HFFc6 (cell line): ENCODE measurements at places on chromosomes 12 and 14.
A peak's percentile ranks its signal among the peaks of the same experiment; 100 is the strongest.

DNA sequence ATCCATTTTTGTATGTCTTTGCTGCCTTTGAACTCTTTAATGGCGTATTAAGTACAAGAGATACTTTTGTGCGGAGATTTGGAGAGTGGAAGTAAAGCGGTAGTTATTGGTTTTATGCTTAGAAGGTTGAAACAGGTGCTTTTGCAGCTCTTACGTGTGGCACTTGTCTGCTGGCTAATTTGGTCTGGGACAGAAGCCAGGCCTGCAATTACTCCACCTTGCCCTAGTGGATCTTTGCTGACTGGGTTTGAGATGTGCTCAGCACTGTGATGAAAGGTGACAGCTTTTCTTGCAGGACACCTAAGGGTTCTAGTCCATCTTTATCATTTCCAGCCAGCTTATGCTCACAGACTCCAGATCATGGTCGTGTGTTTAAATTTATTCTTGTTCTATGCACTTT is 252.5 kb downstream of the RPL10L start:
- no peak for DNase-seq

- no peak for DNase-seq
These were observed 38.9 kb downstream of the SLC17A8 start for GRCh38 chr12:100395811-100396210.

GRCh38 chr14:74555476-74556050 is 56.5 kb downstream of the LTBP2 start:
- no peak for DNase-seq

GRCh38 chr12:104057771-104058197 is 6.5 kb upstream of the HCFC2 start:
- DNase-seq: no peak

DNA sequence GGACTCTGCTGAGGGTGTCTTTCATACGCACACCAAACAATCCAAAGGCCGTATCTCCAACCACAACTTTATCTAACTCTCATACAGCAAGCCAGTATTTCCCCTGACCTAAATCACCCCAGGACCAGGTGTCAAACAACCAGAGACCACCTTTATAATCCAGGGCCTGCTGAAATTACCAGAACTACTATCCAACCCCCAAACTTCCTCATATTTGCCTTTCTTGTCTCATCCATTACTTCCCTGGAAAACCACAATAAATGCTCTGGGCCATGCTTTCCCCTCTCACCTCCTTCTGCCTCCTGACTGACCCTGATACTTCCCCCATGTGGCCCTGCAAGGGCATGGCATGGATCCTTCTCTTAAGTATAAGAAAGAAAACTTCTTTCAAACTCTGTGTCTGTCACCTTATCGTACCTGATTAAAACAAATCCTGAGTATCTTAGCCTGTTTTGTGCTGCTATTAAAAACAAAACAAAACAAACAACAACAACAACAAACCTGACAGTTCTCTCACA is 44.7 kb upstream of the CRACR2A start:
- DNase-seq: no peak

- DNase-seq: no peak
These were observed 126.7 kb upstream of the LGR5 start for GRCh38 chr12:71312768-71313403.

GRCh38 chr14:52352061-52352491 is 38.0 kb downstream of the PTGER2 start:
- DNase-seq: no peak

- no peak for DNase-seq
These were observed 59.7 kb downstream of the PIK3C2G start for GRCh38 chr12:18320976-18321375.

GRCh38 chr14:74616507-74616906 is 4.5 kb upstream of the LTBP2 start:
- DNase-seq: peak; percentile 85

- peak; percentile 47 for DNase-seq
These were observed 56.4 kb upstream of the RNU6-8 start for GRCh38 chr14:32259368-32260013.

DNA sequence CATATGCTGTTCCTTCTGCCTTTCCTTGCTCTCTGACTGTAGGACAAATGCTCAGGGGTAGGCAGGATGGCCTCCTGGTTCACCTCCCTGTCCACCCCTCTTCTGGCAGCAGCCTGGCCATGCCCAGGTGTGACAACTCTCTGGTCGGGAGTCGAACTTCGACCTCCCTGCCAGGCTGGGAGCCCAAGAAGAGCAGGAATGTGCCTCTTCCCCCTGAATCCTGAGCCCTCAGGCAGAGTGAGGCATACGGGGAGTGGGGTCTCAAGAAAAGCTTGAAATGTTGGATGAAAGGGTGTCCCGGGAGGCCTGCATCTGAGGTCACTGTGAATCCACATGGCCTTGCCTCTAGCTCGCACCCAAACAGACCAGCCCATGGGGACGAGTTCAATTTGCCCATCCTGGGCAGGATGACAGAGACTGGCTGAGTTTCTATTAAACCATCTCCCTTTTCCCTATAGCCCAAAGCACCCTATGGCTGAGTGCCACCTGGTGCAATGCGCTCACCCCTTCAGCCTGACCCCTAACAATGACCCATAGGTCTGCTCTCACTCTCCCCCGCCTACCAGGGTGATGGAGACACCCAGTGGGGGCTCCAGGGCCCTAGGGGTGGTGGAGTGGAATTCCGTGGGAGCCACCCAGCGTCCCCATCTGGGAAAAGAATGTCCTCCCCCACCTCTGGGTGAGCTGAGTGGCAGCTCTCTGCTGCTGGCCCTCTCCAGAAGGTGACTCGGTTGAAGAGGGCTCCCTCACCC is 52.9 kb upstream of the DIO3 start:
- no peak for DNase-seq

DNA sequence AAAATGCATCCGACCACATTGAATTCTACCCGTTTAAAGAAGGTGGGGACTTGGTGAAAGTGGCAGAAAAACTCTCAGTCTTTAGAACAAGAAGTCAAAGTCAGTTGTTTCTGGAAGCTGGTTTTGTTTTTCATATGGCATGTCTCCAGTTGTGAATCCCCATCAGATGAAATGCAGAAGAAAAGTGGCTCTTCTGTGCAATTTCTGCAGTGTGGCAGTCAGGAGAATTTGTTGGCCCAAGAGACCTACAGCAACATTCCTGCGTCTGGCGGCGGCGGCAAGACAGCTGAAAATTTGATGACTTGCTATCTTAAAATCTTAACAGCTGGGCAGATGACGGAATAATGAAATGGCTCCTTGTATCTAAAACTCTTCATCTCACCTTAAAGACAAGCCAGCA is 201.5 kb downstream of the FOXN3 start:
- no peak for DNase-seq

- DNase-seq: no peak
These were observed 27.4 kb downstream of the FAM234B start for GRCh38 chr12:13071305-13072280.

GRCh38 chr12:113082486-113083148 is 26.1 kb downstream of the DTX1 start:
- no peak for DNase-seq

DNA sequence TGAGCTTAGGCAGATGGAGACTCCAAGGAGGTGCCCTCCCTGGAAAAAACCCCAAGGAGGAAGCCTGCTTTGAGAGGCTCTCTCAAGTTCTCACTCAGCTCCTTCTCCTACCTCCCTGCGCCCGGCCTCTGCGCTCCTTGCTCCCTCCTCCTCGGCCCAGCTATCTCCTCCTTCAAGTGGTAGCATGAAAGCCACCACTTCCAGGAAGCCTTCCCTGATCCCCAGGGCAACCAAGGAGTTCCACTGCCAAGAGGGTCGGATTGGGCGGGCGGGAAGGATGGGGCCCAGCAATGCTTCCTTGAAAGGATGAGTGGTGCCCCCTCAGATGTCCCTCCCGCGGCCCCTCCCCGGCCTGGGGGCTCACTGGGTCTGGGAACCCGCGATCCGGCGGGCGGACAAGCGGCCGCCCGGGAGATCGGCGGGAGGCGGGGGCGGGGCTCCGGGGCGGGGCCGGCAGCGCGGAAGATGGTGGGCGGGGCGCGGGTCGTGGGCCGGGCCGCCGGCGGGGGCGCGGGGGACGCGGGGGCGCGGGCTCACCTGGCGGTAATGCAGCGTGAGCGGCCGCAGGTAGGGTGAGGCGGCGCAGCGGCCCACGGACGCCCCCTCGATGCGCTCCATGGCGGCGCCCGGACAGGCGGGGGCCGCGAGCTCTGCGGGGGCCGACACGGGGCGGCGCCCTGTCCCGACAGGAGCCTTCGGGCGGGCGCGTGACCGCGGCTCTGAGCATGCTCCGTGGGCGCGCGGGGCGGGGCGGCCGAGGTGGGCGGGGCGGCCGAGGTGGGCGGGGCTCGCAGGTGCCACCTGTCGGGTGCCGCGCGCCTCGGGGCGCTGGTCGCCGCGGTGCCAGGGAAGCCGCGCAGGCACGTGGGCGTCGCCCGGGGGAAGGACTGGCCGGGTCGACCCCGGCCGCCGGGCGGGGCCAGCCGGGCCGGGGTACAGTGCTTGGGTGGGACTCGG is at the start of gene NUDT14:
Gene NUDT14 (minus strand): TSS at position 721 of the 957 bp plus-strand sequence. CDS start 103 bp downstream, at position 618.
- DNase-seq: peak; percentile 14

- no peak for DNase-seq
These were observed 246.6 kb downstream of the TMEM132D start for GRCh38 chr12:129657179-129657578.

GRCh38 chr12:58895053-58895452 is 25.3 kb downstream of the LRIG3 start:
- DNase-seq: no peak

GRCh38 chr12:4039931-4040330 is 166.7 kb upstream of the PARP11 start:
- DNase-seq: no peak

DNA sequence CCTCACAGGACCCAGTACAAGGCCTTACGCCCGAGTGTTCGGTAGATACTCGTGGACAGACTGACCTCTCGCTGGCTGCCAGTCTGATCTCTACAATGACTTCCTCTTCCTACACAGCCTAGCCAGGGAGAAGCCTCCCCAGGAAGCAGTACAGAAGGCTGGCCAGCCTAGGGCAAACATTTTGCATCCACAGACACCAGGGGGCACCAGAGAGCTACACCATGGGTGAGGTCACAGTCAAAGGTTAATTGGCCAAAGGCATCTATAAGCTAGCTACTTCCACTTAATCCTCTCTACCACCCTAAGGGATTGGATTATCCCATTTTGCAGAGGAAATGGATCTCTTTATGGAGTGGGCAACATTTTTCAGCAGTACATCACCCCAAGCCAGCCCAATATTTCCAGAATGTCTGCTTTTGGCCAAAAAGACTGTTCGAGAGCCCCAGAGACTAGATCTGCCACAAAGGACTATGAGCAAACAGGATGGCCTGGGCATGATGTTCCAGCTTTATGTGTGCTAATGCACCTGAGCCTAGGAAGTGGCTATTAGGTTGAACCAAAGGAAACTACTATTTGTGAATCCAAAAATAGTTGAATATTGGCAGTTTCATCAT is 14.6 kb upstream of the PNMA1 start:
- peak; percentile 53 for DNase-seq

GRCh38 chr12:61138415-61138759 is 1121.8 kb upstream of the USP15 start:
- no peak for DNase-seq

GRCh38 chr12:71223139-71223538 is 65.3 kb upstream of the TSPAN8 start:
- no peak for DNase-seq

DNA sequence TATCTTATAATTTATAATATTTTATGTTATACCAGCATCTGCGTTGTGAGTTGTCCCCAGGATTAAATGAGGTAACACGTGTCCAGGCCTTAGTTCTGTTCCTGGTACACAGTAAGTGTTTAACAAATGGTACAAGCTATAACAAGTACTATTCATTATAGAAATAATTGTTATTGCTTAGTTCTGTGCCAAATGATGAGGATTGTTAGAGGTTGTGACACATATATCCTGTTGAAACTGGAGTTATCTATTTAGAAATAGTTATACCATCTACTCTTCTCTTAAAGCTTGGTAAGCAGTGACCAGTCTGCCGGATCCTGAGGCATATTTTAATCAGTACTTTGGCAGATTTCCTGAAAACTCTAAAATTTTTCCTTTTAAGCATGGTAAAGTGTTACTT is 1066.5 kb downstream of the TMTC2 start:
- no peak for DNase-seq

- no peak for DNase-seq
These were observed 196.4 kb upstream of the G2E3 start for GRCh38 chr14:30362369-30363218.

- peak; percentile 13 for DNase-seq
These were observed 154.3 kb downstream of the CEP83 start for GRCh38 chr12:94305130-94305957.

- DNase-seq: no peak
These were observed 133.7 kb downstream of the TMEM30B start for GRCh38 chr14:61147381-61147821.

DNA sequence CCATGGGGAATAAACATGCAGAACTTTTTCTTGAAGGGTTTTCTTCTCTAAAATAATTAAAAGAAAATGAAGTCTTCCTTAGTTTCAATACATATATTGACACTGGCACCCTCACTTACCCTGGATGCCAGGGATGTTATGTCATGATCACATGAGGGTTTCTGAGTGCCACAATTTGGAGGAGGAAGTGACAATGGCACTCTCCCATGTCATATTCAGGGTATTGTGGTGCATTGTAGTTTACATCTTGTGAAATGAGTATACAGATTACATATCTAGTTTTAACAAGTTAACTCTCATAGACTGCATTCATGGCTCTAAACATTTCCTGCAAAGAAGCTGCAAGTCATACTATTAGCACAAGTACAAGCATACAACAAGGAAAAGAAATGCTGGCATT is 37.7 kb downstream of the CCDC177 start:
- DNase-seq: no peak

- no peak for DNase-seq
These were observed 249.9 kb downstream of the DAD1 start for GRCh38 chr14:22338917-22339715.

- peak; percentile 26 for DNase-seq
These were observed 10.0 kb downstream of the LHX5 start for GRCh38 chr12:113461666-113462065.

GRCh38 chr14:60287452-60287851 is 38.4 kb downstream of the PPM1A start:
- no peak for DNase-seq

DNA sequence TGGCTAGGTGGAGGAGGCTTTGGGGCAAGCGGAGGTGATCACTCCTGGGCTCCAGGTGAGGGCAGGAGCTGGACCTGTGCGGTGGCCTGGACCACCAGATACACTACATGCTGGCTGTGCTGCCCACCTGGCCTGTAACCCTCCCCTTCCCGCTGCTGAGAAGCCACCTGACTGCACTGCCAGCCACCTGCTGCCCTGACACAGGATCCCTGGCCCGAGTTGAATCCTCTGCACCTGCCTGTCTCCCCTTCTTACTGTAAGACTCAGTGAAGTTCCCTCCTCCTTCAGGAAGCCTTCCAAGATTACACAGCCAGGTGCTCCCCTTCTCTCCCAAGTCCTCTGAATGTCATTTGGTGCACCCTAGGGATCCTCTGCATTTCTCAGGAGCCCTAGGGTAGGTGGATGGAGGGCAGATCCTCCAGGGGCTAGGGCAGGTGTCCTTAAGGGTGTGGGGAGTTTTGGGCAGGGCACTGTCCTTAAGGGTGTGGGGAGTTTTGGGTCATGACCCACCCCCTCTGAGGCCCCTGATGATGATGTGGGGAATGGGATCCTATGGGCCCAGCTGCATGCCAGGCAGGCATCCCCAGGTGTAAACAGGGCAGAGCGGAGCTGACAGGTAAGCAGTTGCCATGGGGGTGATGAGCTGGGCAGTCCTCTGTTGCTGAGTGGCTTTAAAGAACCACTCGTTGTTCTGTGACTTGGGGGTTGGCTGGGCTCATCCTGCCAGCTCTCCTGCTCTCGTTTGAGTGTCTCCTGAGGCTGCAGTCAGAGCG is 6.7 kb upstream of the MTA1 start:
- no peak for DNase-seq

GRCh38 chr14:38038986-38039385 is 168.7 kb upstream of the SSTR1 start:
- DNase-seq: no peak
